ENCODE measurements at places on chromosomes 12 and 14.

DNA sequence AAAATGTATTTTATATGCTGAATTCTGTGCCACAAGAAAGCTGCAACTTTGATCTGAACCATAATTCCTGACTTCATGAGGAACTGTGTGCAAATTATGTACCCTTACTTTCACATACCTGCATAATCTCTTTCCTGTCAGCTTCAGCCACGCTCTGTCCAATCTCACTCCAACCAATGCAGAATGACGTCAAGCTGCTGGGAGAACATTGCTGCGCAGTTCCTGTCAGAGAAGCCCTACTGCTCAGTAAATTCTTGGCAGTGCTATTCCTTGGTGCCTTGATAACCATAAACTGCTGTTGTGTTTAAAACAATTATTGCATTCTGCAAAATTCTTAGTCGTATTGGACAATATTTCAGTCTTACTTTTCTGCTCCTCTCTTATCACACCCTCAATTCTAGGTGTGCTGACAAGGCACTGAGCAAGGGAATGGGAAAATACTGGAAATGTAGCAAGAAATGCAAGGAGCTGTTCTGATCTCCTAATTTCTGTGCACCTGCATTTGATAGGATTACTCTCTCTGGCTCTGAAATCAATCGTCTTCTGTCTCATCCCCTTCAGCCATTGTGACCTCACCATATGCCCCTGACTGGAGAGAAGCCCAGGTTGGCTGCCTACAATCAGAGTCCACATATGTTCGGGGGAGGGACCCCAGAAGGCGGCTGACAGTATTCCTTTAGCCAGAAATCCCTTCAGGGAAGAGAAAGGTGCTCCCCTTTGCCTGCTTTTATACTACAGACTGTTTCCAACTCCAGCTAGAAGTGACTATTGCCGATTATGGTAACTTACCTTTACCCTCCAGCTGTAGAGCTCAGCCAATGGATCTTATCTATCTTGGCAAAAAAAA is 274.9 kb upstream of the NOVA1 start:
- peak; percentile 45 for DNase-seq

DNA sequence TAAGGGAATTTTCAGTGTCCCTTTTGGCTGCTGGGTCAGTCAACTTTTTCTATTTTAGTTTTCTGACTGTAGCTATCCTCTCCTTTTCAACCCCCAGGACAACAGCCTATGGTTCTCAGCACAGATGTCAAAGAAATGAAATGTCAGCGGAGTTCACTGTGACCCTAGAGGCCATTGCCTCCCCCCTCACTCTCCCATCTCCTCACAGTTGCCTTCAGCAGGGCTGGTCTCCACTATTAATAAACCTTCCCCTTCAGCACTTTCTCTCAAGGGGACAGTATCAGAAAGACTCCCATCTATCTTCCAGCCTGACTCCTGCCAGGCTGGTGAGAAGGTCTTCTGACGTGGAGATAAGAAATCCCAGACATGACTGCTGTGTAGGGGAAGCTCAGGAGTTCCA is 137.1 kb upstream of the WSCD2 start:
- no peak for DNase-seq

- no peak for DNase-seq
These were observed 39.9 kb downstream of the MAX start for GRCh38 chr14:65062096-65063075.

DNA sequence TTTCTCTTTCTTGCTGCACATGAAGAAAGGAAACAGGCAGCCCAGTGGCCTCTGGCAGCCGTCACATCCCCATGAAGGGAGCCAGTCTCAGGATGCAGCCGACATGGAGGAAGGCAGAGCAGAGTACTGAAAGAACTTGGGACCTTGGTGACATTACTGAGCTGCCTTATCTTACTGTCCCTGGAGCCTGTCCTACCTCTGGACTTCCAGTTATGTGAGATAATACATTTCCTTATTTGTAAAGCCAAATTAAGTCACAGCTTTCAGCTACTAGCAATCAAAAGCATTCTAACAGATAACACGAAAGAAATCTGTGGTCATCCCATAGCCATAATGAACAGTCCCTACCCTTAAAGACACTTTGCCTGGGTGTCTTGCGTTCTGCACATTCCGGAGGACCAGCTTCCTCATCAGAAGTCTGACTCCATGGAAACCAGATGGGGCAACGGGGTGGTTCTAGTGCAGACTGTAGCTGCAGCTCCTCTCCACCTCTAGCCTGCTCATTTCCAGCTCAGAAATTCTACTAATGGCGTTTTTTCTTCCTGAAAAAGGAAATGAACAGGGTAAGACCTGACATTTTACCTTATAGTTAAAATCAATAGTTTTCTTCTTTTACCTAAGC is 7.8 kb upstream of the EGLN3 start:
- DNase-seq, result no peak

DNA sequence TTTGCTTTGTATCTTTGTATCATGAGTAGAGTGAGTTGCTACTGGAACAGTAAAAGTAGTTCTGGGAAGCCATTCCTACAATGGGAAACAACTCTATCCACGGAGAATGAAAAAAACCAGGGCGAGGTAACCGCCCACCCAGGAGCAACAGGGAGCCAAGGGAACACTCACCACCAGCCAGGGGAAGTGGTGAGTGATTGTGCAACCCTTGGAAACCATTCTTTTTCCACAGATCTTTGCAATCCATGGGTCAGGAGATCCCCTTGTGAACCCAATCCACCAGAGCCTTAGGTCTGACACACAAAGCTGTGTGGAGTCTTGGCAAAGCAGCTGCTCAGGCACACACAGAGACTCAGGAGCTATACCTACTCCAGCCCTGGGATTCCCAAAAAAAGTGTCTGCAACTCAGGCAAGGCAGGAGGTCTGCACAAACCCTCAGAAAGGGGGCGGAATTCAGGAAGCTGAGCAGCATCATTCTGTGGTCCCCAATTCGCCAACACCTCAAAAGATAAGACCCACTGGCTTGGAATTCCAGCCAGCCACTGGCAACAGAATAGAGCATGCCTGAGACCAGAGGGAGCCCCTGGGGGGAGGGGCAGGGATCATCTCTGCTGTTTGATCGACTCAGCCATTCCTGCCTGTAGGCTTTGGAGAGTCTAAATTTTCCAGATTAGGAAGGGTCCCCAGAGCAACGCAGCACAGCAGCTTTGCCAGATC is 52.1 kb upstream of the PPFIA2 start:
- DNase-seq, result peak; percentile 43

DNA sequence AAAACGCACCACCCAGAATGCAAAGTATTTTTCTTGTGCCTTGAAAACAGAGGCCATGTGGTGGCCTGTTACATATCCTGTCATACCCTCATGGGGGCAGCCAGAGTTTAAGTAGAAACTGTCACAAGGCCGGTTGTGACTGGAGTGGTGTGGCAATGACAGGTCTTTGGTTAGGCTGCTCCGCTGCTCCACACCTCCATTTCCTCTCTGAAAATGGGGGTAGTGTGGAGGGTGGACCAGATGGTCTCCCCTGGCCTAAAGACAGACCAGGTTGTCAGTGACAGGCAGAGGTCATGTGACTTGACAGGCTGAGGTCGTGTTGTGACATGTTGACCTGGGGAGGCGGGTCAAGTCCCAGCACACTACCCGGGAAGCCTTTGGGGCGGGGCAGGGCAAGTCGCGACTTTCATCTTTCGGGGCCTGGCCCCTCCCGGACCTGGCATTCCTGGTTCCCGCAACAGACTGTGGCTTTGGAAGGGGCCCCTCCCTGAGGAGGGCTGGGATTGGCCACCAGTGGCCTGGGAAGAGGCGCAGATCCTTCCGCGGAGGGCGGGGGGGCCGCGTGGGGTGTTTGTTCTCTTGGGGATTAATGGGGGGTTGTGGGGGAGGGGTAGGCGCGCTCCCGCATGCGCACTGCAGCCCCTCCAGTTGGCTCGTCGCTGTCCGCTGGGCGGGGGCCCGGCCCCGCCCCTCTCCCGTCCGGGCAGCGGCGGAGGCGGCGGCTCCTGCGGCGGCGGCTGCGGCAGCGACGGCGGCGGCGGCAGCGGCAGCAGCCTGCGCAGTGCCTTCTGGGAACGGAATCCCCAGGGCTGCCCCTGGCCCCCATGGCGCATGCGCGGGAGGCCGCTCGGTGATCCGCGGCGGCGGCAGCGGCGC is at the start of gene MBD6:
Gene MBD6, plus strand, starts transcription at position 814 of the 876 bp plus-strand sequence. CDS start 1,480 bp downstream, outside the sequence.
- peak; percentile 97 for DNase-seq

GRCh38 chr12:70290116-70290515 is 46.9 kb downstream of the CNOT2 start:
- DNase-seq, result peak; percentile 41

DNA sequence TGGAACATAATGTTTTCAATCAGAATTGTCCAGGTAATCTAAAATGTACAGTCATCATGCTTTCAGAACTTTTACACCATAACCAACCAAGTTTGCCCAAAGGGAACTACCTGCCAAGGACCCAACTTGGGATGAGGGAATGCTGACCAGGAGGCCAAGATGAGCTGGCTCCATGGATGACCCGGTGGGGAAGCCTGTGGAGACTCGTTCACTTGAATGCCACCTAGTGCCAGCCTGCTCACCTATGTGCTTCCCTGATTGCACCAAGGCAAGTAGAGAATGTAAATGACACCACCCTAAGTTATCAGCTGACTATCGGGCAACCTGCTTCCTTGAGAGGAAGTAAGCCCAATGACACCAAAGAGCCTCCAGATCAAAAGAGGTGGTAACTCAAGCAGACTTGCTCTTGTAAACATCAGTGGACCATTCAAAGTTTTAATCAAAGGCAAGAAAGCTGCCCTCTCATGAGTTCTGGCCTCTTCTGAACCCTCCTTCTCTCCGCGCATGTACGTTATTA is 137.3 kb downstream of the TTC7B start:
- no peak for DNase-seq

- DNase-seq, result peak; percentile 30
These were observed 20.0 kb upstream of the BCL7A start for GRCh38 chr12:122001466-122002209.

- DNase-seq, result no peak
These were observed 13.8 kb downstream of the DTX1 start for GRCh38 chr12:113070117-113070906.

All from astrocyte of the hippocampus (primary cell).